HT-29 (cell line): ENCODE measurements at places on chromosomes 1 and 21.

GRCh38 chr1:1470626-1471388 lies 758 bp upstream of the ATAD3B start:
- peak; percentile 71 for DNase-seq

DNA sequence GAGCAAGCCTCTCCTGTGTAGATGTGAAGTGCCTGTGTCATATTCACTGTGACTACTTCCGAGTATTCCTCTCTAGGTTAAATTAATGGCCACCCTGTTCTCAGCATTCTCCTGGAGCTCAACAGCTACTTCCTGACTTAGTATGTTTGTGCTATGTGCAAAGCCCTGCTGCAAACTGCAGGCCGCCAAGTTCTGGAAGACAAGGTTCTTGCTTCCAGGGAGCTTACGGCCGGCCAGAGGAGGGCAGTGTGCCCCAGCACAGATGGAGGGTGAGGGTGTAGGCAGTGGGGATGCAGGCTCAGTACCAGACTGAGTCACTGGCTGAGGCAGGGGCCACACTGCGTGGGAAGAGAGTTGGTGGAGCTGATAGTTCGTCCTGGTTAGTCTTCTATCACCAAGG lies 43.2 kb downstream of the ELK4 start:
- DNase-seq = peak; percentile 36

DNA sequence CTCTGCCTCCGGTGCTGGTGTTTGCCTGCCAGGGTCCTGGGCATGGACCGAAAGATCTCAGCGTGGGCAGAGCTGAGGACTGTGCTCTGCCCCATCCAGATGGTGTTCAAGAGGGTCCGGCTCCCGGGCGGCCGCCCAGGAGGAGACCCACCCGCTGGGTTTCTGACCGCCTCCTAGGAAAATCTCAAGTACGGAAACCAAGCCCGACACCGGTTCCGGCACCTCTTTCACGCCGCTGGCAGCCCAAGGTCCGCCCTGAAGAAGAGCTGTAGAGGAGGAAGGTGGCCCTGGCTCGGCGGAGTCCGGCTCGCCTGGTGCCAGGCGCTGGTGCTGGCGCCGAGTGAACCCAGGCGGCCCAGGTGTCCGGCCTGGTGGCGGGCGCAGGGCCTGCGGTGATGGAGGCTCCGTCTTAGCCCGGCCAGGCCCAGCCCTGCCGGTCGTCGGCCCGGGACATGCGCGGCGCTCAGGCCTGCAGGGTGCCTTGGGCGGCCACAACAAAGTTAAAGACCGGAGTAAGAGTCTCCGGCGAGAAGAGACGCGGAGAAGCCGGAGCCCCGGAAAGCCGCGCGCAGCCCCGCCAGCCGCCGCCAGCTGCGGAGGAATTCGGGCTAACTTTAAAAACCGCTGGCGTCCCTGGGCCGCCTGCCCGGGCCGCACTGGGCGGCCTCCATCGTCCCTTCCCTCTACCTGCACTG lies 1.5 kb downstream of the GRIK3 start:
- DNase-seq = no peak

GRCh38 chr1:202571719-202572339 lies 138.4 kb downstream of the SYT2 start:
- DNase-seq = peak; percentile 67

DNA sequence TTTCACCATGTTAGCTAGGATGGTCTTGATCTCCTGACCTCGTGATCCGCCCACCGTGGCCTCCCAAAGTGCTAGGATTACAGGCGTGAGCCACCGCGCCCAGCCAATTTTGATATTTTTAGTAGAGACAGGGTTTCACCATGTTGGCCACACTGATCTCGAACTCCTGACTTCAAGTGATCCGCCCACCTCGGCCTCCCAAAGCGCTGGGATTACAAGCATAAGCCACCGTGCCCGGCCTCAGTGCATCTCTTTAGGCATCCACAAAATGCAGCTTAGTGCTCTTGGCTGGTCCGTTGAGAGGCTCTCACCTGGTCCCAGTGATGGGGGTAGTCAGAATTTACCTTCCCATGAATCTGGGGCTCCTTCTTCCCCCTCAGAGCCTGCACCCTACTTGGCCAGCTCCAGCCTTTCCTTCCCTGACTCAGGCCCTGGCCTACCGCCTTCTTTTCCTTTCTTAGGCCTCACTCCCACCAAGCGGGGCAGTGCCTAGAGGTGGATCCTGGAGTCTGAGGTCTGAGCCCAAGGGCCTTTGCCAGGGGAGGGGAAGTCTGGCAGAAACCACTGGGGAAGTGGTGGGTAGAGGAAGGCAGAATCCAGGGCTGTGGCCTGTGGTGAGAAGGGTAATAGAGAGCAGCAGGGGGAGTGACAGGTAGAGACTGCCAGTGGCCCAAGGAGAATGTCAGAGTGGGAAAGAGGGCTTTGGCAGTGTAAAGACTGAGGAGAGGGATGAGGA lies 3.7 kb downstream of the LENEP start:
- no peak for DNase-seq

GRCh38 chr21:15138490-15138889 lies 73.7 kb upstream of the NRIP1 start:
- peak; percentile 52 for DNase-seq

- no peak for DNase-seq
Observed at GRCh38 chr1:89203166-89203565, 4.4 kb upstream of the GBP4 start.

DNA sequence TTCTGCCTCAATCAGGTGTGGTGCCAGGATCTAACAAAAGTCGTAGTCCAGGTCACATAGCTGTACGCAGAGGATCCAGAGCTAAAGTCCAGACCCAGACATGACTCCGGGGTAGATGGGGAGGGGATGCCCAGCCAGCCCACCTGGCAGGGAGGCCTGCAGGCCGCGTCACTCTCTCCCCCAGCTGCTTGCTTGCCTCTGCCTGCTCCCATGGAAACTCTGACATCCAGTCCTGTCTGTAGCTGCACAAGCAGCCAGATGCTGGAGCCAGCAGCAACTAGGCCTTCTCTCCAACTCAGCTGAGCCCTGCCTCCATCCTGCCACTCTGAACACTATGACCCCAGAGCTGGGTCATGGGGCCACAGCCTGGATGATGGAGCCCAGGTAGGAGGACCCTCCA lies 8.1 kb downstream of the COL8A2 start:
- DNase-seq = no peak

DNA sequence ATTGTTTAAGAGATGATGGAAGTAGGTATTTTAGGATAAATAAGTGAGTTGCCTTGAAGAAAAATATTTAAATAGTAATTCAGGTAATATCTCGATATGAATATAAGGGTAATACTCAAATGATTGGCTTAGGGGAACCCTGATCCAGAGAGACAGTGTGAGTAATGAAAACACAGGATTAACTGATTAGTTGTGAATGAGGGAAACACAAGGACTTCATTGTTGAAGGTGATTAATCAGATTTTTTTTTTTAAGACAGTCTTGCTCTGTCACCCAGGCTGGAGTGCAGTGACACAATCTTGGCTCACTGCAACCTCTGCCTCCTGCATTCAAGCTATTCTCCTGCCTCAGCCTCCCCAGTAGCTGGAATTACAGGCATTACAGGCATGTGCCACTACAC lies 12.7 kb downstream of the SLC25A33 start:
- DNase-seq = no peak

DNA sequence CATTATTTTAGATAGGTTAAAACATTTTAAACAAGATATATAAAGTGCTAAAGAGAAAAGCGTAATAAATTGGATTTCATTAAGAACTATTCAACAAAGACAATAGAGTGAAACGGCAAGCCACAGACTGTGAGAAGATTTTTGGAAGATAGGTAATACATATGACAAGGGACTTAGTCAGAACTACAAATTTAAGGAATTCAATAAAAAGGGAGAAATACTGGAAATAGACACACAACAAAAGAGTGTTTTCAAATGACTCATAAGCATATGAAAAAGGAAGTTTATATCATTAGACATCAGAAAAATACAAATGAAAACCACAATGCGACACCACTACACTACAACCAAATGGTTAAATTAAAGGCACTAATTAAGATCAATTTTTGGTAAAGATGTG lies 90.5 kb downstream of the GDAP2 start:
- no peak for DNase-seq

GRCh38 chr1:16721871-16722641 lies 18.3 kb upstream of the RNU1-4 start:
- no peak for DNase-seq

GRCh38 chr1:24203404-24203803 lies 16.3 kb upstream of the IFNLR1 start:
- DNase-seq = peak; percentile 74

DNA sequence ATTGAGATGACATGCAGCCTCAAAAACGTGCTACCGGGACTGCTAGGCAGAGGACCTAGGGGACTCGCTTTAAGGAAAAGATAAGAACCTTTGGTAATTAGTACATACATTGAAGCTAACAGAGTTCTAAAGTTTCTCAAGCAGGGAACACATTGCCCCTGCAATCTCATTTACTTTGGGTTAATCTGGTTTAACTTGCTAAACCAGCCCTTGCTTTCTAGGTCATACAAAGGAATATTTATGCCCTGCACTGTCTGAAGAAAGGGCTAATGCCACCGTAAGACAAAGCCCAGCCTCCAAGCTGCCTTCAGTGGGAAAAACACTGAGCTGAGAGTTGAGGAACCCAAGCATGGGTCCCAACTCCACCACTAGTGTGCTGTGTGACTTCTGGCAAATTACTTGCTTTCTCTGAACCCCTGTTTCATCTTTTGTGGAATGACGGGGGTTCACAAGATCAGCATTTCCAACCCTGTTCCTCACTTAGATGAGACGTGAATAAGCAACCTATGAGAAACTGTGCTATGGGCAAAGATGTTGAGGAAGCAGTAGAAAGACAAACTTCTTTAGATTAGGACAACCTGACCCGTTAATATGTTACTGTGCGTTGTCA lies 66.3 kb downstream of the VWA5B1 start:
- DNase-seq = no peak

GRCh38 chr1:193856261-193856660 lies 669.8 kb upstream of the B3GALT2 start:
- no peak for DNase-seq

- DNase-seq = peak; percentile 70
Observed at GRCh38 chr1:37556712-37557196, at the start of gene DNALI1. DNALI1 (plus strand) TSS chr1:37556940; CDS start chr1:37556995, 55 bp downstream.

DNA sequence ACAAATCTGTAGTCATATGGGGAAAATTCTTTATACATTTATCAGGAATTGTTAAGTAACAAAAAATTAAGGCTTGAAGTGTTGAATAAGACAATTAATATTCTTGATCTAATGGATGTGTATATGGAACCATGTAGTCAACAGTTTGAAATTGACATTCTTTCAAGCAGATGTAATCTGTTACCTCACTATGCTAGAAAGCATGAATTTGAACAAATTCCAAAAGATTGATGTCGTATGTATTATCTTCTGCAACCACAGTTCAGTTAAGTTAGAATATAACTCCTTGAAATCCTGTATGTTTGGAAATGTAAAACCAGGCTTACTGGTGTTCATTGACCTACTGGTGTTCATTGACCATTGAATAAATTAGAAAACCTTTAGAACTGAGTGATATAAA lies 16.1 kb downstream of the CCDC18 start:
- DNase-seq = no peak

GRCh38 chr1:219381396-219381795 lies 207.7 kb downstream of the LYPLAL1 start:
- no peak for DNase-seq

- DNase-seq = no peak
Observed at GRCh38 chr1:23037081-23037740, 17.9 kb downstream of the KDM1A start.

- DNase-seq = no peak
Observed at GRCh38 chr1:20278692-20279130, 12.0 kb upstream of the VWA5B1 start.

- no peak for DNase-seq
Observed at GRCh38 chr1:158013840-158014730, 20.6 kb downstream of the KIRREL1 start.

- no peak for DNase-seq
Observed at GRCh38 chr21:45996311-45997204, 15.0 kb downstream of the COL6A1 start.

- no peak for DNase-seq
Observed at GRCh38 chr1:205258719-205259118, 31.0 kb downstream of the TMCC2 start.

- DNase-seq = no peak
Observed at GRCh38 chr1:6771441-6771769, 13.8 kb upstream of the CAMTA1 start.
